ENCODE measurements at places on chromosomes 13 and 19.

DNA sequence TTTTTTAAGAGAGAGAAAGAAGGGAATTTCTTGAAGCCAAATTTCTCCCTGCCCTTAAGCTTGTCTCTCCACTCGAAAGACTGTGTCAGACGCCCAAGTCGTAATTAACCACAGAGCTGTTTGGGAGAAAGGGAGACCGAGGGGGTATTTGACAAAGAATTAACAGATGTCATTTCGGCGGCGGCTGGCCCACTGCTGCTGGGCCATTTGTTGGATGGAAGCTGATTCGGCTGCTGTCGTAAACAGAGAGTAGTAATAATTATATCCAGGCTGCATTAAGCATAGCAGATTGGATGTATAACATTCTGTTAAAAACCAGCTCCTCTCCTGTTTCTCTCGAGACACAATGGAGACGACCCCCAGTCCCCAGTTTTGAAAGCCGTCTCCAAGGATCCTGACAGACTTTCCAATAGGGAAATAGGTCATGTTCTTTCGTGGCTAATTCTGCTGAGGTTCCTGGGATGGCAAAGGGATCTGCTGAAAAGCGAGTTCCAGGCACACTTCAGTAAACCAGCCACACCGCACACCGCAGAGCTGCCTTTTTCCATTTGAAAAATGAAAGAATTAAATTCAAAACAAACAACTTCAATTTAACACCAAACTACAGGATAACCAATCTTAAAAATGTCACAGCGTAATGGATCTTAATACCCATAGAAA lies 71.5 kb downstream of the KCTD15 start:
- no peak for DNase-seq

DNA sequence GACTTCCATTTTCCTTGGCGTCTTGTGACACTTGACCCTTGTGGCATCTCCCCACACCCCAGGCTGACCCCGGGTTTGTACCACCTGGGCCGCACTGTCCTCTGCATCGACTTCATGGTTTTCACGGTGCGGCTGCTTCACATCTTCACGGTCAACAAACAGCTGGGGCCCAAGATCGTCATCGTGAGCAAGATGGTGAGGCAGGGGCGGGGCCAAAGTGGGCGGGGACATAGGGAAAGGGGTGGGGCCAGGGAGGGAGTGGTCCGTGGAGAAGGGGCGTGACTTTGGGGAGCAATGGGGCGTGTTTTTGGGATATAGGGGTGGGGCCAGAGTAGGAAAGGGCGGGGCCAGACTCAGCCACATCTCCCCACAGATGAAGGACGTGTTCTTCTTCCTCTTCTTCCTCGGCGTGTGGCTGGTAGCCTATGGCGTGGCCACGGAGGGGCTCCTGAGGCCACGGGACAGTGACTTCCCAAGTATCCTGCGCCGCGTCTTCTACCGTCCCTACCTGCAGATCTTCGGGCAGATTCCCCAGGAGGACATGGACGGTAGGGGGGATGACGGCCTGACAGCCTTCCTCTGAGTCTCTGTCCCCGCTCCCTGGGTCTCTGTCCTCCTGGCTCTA lies 42.8 kb downstream of the TRPM4 start:
- no peak for DNase-seq

GRCh38 chr13:39976481-39976880 lies 321.0 kb downstream of the COG6 start:
- no peak for DNase-seq

DNA sequence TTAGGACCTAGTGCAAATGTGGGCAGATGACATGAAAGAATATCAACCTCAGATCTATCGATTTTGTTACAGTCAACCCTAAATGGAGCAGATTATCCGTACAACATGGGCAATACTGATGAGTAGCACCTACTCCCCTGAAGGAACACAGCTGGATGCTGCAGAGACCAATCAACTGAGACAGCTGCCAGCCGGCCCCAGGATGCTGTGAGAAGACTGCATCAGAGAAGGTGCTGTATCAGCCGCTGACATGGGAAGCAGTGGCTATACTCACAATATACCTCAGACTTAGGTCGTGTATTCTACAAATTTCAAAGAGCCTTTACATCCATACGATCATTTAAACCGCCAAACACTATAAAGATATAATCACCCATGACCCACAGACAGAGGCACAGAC lies 95.9 kb upstream of the FNDC3A start:
- no peak for DNase-seq

- DNase-seq: no peak
These were observed 792.9 kb downstream of the LIG4 start for GRCh38 chr13:107422421-107422820.

DNA sequence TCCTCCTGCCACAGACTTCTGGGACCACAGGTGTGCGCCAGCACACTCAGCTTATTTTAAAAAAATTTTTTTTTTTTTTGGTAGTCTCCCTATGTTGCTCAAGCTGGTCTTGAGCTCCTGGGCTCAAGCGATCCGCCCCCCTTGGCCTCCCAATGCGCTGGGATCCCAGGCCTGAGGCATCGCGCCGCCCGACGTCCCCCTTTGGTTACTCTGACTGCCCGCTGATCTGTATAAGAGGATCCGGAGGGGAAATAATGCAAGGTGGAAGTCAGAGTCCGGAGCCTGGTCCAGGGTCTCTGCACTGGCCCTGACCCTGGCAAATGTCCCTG lies 486 bp upstream of the ZNF805 start:
- DNase-seq: no peak

- no peak for DNase-seq
These were observed 71.6 kb upstream of the ZDHHC20 start for GRCh38 chr13:21530656-21531055.

DNA sequence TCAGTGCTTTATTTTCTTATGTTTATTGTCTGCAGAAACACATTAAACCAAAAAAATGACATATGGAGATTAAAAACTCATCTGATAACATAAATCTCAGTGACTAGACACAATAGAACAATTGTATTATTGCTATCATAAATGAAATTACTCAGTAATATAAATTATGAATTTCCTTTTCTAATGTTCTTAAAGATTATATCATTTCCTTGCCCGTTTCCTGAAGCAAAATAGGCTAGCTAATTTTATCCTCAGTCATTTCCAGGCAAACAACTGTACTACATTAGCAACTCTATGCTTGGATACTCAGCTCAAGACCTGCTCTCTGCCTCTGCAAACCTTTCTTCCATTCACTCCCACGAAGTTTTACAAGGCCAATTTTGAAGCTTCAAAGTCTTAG lies 61.2 kb downstream of the RFC3 start:
- no peak for DNase-seq

DNA sequence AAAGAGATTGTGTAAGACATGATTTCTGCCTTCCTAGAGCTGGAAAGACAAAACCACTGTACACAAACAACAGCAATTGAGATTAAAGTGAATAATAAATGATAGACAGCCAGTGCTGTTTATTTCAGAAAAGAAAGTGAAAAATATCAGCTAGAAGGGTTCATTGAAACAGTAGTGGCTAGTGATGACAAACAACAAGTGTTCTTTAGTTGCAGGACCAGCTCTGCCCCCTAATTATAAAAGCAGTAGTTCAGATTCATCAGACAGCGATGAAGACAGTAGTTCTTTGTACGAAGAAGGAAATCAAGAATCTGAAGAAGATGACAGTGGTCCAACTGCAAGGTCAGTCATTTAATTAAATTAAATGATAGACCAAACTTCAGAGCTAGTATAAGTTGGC lies 14.8 kb downstream of the GPALPP1 start:
- no peak for DNase-seq

DNA sequence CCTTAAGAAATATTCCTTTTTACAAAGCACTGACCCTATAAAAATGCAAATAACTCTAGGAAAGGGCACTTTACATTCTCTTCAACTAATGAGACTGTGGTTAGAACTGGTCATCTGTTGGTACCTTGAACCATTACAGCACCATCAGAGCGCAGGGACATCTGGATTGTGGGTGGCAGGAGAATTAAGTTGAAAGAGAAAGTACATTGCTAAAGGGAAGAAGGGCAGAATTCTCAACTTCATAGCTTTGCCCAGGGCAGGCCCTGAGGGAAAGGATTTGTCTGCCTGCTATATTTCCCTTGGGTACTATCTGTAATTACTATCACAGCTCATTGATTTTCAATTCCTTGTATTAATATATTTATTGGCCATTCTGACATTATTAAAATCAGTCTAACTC lies 196.8 kb downstream of the KLF12 start:
- DNase-seq: no peak

GRCh38 chr19:41299046-41299754 lies 10.8 kb upstream of the CCDC97 start:
- DNase-seq: no peak

- DNase-seq: no peak
These were observed at the start of gene ACTN4 for GRCh38 chr19:38647368-38647965. ACTN4 (plus strand) TSS chr19:38647649; CDS start chr19:38647746, 97 bp downstream.

DNA sequence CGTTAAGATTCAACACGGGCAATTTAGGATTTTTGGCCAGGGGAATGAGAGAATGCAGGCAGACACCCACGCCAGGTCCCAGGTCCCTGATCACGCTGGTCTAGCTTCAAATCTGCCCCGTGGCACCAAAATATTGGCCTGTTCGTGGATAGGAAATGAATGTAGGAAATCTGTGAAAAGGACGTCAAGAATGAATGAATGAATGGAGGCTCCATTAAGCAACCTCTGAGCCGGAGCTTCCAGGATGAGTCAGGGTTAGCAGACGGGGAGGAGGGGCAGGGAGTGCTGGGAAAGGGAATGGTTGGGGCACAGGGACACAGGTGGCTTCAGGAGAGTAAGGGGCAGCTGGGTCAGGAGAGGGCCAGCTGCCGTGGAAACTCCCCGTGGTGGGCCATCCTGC lies 4.2 kb downstream of the SULT2B1 start:
- no peak for DNase-seq

DNA sequence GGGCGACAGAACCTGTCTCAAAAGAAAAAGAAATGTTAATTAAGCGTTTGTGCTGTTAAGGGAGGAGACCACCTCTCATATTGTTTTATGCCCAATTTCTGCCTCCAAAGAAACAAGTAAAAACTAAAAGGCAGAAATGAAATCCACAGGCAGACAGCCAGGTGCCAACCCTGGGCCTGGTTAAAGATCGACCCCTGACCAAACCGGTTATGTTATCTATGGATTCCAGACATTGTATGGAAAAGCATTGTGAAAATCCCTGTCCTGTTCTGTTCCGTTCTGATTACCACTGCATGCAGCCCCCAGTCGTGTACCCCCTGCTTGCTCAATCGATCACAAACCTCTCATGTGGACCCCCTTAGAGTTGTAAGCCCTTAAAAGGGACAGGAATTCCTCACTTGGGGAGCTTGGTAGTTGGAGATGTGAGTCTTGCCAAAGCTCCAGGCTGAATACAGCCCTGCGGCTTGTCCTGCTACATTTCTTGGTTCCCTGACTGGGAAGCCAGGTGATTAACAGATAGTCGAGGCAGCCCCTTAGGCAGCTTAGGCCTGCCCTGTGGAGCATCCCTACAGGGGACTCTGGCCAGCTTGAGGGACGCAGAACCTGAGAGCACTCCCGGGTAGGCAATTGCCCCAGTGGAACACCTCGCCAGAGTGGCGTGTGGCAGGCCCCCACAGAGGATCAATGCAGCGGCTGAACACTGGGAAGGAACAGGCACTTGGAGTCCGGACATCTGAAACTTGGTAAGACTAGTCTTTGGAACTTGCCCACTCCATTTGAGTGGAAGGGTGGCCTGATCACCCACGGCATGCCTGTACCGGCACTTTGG lies 748 bp upstream of the ZNF552 start:
- no peak for DNase-seq

DNA sequence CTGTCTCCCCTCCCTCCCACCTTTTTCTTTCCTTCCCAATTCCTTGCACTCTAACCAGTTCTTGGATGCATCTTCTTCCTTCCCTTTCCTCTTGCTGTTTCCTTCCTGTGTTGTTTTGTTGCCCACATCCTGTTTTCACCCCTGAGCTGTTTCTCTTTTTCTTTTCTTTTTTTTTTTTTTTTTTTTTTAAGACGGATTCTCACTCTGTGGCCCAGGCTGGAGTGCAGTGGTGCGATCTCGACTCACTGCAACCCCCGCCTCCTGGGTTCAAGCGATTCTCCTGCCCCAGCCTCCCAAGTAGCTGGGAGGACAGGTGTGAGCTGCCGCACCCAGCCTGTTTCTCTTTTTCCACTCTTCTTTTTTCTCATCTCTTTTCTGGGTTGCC lies 6.9 kb downstream of the MYADM start:
- no peak for DNase-seq

GRCh38 chr13:73676550-73677047 lies 457.6 kb downstream of the KLF12 start:
- no peak for DNase-seq

GRCh38 chr13:50909605-50910484 lies at the start of gene RNASEH2B:
RNASEH2B (plus strand) TSS chr13:50909791; CDS start chr13:50910077, 286 bp downstream.
- no peak for DNase-seq

- no peak for DNase-seq
These were observed at the start of gene FAM124A for GRCh38 chr13:51222037-51222685. FAM124A (plus strand) TSS chr13:51222398; CDS start chr13:51222502, 104 bp downstream.

DNA sequence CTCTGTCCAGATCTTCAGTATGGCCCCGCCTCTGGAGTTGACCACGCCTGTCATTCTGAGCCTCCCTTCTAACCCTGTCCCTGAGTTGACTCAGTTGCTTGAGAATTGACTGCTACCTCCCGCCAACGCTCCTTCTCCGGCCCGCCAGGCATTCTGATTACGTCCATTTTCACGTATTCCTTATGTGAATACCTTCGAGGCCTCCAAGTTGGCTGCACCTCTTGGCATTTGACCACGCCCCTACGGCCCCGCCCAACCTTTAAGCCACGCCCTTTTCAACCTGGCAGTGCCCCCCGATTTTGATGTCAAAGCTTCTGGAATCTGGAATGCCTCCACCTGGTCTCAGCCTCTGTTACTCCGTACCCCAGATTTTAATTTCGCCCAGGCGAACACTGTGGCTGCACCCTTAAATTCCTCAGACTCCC lies 1.7 kb upstream of the EML2 start:
- no peak for DNase-seq

- DNase-seq: no peak
These were observed 494.8 kb downstream of the TBC1D4 start for GRCh38 chr13:74987124-74987690.

DNA sequence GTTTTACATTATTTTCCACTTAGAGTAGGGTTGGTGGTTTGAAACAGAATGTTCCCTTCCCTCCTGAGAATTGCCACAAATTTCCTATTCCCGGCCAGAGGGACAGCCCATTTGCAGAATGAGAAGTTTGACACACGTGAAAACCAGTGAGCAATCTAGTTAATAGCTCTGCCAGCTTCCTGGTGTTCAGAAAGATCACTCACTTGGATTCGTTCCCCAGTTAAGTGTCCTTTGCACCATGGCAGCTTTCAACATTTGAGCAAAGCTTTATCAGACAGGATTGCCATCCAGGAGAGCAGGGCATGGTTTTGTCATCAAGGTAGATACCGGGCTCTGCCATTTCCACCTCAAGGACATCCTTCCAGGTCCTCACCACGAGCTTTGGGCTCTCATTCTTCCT lies 28.2 kb downstream of the RASL11A start:
- no peak for DNase-seq

GRCh38 chr13:24271231-24271600 lies 38.2 kb upstream of the C1QTNF9 start:
- DNase-seq: no peak
